Melanocyte of skin (primary cell): ENCODE measurements at places on chromosomes 6 and 20. TPM values are rescaled to one million over a fixed set of nuclear protein-coding genes. Genes with fewer than 3 reads are reported as not detected.

Gene TPX2
- 33.1 and 47.1 TPM in 2 replicates for total RNA-seq

Gene OVOL2
- total RNA-seq, result not detected in 2 replicates

Gene PTCHD4
- 0.67 and 1.5 TPM in 2 replicates for total RNA-seq

Gene TREM1
- not detected in 2 replicates for total RNA-seq
